ENCODE measurements at places on chromosomes 1 and 21. TPM values are rescaled to one million over a fixed set of nuclear protein-coding genes. Genes with fewer than 3 reads are reported as not detected.

DNA sequence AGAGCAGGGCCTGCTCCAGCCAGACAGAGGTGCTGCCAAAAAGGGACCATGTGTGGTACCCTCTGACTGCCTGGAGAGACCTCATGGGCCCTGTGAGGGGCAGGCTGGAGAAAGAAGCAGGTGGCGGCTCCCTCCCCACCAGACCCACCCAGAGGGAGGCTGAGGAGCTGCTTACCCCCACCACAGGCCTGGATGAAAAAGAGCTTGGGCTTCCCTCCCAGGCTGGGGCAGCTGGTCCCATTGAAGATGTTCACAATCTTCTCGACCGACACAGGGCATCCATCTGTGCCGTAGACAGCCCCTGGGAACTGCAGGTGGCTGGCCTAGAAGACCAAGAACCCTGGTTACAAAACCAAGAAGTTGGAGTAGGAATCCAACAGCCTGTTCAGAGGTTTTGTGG is 19.6 kb downstream of the CASP9 start:
- H3K4me1 ChIP-seq: no peaks in the 10 kb centered on the region
- no peak for DNase-seq
- H3K4me3 ChIP-seq: no peak overlapping the region
- H3K27ac ChIP-seq: no peak overlapping the region

Gene ASCL5
- not detected for total RNA-seq

- H3K36me3 ChIP-seq: no peaks in the 10 kb centered on the region
- DNase-seq: no peak
Measured at GRCh38 chr1:3750741-3751140, 1.5 kb upstream of the CCDC27 start.

Gene CFHR4
- not detected for total RNA-seq

GRCh38 chr1:205514211-205515142 is 10.0 kb downstream of the CDK18 start:
- no peaks in the 10 kb centered on the region for H3K36me3 ChIP-seq
- no peak overlapping the region for H3K27ac ChIP-seq
- H3K4me3 ChIP-seq: no peak overlapping the region
- H3K4me1 ChIP-seq: no peaks in the 10 kb centered on the region
- DNase-seq: no peak
- H3K27me3 ChIP-seq: peaks cover 2% of the 10 kb centered on the region

DNA sequence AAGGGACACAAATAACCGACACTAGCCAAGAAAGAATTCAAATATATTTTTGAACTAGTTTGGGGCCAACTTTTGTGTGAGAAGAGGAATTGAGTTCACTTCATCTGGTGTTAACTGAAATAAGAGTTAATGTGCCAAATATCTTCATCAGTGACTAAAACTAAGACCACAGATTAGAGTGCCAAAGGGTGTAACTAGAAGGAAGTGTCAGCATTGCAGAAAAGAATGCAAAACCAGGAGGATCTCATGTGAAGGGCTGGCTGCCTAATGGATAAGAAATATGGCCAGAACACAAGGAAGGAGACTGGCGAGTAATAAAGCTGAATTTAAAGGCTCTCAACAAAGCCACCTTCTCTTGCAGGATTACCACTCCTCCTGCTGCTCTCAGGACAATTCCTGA is 61.8 kb upstream of the LRRC8D start:
- no peak overlapping the region for H3K27ac ChIP-seq
- DNase-seq: no peak
- no peaks in the 10 kb centered on the region for H3K36me3 ChIP-seq
- H3K4me3 ChIP-seq: no peak overlapping the region
- H3K4me1 ChIP-seq: peaks cover 82% of the 10 kb centered on the region

Gene HLX
- total RNA-seq: 0.19 TPM
